ENCODE measurements at places on chromosomes 2 and 18. TPM values are rescaled to one million over a fixed set of nuclear protein-coding genes. Genes with fewer than 3 reads are reported as not detected.

DNA sequence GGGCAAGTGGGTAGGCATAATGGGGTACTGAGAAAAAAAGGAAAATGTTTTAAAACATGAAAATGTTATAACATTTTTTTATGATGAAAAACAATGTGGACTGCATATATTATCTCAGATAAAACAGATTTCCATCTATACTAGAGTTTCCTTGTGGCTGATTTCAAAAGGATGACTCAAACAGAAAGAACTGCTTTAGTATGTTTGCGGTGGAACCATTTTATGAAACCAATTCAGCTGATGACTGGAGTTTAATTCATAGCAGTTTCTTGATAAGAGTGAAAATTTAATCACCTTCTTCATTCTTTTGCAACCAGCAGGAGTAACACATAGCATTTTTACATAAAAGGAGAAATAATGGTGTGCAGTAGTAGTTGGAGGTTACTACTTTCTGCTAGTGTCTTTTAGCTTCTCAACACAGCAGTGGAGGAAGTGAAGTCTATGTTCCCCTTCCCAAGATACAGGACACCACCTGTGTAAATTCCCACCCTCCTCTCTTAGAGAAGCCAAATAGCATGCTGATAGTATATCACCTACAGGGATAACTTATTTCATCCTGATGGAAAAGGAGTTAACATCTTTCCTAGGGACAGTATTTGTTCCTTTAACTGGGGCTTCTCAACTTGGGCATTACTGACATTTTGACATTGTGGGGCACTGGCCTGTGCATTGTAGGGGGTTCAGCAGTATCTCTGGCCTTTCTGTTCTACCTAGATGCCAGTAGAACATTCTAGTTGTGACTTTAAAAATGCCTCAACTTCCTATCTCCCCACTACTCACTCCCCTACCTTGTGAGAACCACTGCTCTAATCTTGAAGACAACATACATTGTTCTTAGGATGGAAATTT is 29.9 kb downstream of the PELI1 start:
- no peak for DNase-seq

- no peak for DNase-seq
Observed at GRCh38 chr2:43159797-43160196, 66.6 kb downstream of the ZFP36L2 start.

DNA sequence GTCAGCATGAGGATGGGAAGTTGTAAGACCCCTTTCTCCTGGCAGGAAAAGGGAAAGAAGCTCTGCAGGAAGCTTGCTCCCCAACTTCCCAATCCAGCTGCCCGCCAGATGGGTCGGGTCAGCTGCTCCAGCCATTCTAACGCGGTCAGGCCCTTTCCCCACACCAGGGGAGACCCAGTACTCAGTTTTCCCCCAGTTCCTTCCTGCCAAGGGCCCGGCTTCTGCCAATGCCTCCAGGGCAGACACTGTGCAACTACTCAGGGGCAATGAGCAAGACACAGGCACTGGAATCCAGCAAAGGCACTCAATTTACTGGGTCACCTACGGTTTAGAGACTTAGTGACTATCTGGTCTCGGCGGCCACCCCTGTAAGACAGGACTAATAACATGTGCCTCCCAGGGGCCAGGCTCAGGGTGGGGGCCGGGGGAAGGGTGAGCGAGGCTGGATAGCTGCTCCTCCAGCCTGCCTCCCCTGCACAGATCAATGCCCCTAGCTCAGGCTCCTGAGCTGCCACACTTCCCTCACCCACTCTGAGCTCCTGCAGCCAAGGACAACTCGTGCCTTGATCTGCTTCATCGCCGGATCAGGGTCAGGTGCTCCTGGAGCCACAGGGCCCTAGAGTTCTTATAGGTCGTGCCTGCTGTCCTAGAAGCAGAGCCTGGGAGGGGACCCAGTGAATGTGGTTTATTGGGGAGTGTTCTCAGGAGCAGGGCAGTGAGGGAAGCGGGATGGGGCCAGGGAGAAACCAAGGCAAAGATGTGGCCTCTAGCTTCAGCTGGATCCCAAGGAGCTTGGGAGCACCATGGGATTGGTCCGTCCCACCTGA is 171.1 kb downstream of the ZFP36L2 start:
- DNase-seq: no peak

- DNase-seq: no peak
Observed at GRCh38 chr2:233140077-233140585, 80.0 kb downstream of the INPP5D start.

DNA sequence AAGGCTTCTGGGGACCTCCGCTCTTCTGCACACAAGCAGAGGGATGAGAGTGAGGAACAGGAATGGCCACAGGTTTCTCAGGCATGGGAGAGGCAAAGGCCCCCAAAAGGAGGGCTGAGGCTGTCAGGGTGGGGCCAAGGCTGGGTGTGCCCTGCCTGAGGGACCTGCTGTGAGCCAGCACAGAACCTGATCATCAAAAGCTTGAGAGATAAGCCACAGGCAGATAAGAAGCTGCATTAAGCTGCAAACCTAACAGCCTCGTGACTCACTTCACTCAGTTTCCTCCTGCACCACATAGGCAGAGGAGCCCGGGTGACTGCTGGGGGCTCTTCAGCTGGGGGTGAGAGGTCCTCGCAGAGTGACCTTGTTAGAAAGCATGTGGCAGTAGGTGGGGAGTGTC is 64.5 kb upstream of the LAPTM4A start:
- no peak for DNase-seq

GRCh38 chr2:16281451-16282335 is 341.3 kb downstream of the MYCN start:
- peak; percentile 71 for DNase-seq

DNA sequence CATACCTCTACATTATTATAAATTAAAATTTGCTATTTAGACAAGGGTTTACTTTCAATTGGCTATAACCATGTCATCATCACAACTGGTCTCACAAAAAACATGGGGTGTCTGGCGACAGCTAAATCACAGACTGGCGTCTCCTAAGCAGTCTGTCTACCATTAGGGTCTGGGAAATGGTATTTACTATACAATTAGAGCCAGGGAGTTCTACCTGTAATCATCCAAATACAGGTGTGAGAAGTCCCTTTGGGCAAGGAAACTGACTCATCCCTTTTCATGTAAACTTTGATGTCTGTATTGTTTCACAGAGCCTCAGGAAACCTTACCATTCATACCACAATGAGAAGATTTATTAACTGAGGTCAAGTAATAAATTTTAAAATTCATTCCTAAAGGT is 126.7 kb downstream of the OLA1 start:
- no peak for DNase-seq

DNA sequence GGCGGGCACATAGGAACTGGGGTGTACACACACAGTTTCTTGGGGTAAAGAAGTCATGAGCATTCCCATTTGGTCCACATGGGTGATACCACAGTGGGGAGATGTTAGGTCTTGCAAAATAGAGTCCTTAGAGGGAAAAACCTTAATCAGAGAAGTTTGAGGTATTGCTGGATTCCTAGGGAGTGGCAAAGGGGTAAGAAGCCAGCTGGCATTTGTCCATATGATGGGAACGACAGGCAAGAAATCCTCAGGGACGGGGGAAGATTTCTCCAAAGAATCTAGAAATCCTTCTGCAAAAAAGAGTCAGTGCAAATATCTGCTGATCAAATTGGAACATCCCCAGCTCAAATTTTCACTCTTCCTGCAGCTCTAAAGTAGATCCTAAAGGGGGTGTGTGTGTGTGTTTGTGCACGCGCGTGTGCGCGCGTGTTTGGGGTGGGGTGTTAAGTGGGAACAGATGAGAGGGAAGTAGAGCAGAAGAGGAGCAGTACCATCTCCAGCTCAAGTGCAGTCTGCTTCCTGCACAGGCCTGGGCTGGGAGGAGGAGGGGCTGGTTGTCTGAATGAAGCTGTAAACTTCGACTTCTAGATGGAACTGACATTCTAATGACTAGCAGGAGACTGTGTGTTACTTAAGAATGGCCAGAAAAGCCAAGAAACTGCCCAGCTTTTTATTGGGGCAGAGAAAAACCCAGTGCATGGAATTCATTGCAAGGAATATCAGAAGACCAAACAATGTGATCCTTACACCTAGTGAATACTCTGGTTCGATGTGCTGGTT is 168.0 kb downstream of the SPP2 start:
- DNase-seq: no peak

Gene EDAR
- 3.1 TPM for polyA plus RNA-seq

Data from left kidney (tissue), 8 donors.